Naive B cell (primary cell): ENCODE measurements at places on chromosomes 4 and X. TPM values are rescaled to one million over a fixed set of nuclear protein-coding genes. Genes with fewer than 3 reads are reported as not detected.

The SRPX gene
- not detected for polyA plus RNA-seq

The VCX3B gene
- not detected for polyA plus RNA-seq

The GLRA2 gene
- polyA plus RNA-seq: not detected

The SPON2 gene
- polyA plus RNA-seq: 1.2 TPM

The SPACA5 gene
- not detected for polyA plus RNA-seq

The SMIM14 gene
- polyA plus RNA-seq: 236 TPM

The TEX11 gene
- not detected for polyA plus RNA-seq

The SEPSECS gene
- polyA plus RNA-seq: 5.9 TPM

The FAT4 gene
- polyA plus RNA-seq: not detected

The NXF2 gene
- not detected for polyA plus RNA-seq

The EREG gene
- not detected for polyA plus RNA-seq

The TEC gene
- 1.5 TPM for polyA plus RNA-seq

The NLGN3 gene
- polyA plus RNA-seq: not detected

The PHEX gene
- polyA plus RNA-seq: 0.16 TPM

The ITIH6 gene
- not detected for polyA plus RNA-seq

The TMEM154 gene
- 156 TPM for polyA plus RNA-seq

The ETDA gene
- polyA plus RNA-seq: not detected

The UGT8 gene
- 12.7 TPM for polyA plus RNA-seq

The ATP1B4 gene
- not detected for polyA plus RNA-seq

The MAGEC1 gene
- polyA plus RNA-seq: not detected

The TMEM35A gene
- not detected for polyA plus RNA-seq

The PSAPL1 gene
- not detected for polyA plus RNA-seq

The P2RY4 gene
- polyA plus RNA-seq: not detected

The POF1B gene
- not detected for polyA plus RNA-seq

The HSFX3 gene
- not detected for polyA plus RNA-seq

The SYP gene
- polyA plus RNA-seq: 0.74 TPM

The NXF2B gene
- polyA plus RNA-seq: not detected

The DUX4 gene
- not detected for polyA plus RNA-seq

The CCKAR gene
- polyA plus RNA-seq: not detected
